AG09319 (cell line): ENCODE measurements at places on chromosomes 16 and 17.
A peak's percentile ranks its signal among the peaks of the same experiment; 100 is the strongest.

DNA sequence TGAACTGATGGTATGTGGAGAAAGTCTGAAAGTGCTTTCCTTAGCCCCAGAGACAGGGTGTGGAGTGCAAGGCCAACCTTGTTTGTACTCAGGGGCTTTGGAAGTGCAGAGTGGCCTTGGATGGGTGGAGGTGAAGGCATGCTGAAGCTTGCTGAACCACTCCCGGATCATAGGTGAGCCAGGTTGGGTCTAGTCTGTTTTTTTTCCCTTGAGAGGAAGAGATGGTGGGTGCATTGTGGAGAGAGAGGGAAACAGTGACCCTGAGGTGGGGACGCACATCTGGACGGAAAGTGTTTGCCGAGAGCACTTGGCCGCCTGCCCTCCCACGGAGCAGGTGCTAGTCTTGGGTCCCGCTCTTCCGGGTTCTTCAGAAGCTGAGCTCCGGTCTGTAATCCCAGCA lies 12.5 kb downstream of the ABAT start:
- DNase-seq = no peak

DNA sequence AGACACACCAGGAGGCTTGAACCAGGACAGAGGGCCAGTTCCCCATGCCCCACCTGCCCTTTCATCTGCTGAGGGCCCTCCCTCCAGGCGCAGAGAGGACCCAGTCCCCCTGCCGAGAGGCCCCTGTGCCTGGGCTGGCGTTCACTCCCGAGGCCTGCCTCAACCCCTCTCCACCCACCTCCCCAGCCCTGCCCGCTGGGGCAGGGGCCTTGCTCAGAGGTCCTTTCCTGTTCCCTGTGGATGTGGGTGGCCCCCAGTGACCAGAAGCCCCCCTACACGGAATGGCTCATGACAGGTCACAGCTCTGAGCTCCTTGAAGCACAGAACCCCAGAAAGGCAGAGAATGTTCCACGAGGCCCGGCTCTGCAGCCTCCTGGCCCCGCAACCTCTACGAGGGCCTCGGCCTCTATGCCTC lies 6.7 kb downstream of the TMC6 start:
- no peak for DNase-seq

GRCh38 chr16:16025214-16025968 lies 76.0 kb downstream of the ABCC1 start:
- DNase-seq = peak; percentile 74

GRCh38 chr17:27525316-27525715 lies 69.1 kb downstream of the KSR1 start:
- no peak for DNase-seq

DNA sequence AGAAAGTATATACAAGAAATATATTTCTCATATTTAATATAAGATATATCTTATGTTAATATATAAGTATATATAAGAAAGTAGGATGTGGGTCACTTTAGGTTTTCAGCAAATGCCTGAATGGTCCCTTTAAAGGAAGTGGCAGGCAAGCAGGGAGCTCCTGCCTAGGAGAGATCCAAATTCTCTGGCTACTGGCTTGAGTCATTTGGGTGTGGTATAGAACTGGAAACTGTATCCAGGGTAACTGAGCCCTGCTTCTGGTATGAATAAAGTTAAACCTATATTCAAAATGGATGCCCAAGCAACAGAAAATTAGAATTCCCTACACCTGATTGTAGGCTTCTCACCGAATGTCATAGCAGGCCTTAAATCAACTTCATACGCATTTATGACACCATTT lies 144.4 kb downstream of the ZNF18 start:
- no peak for DNase-seq

- DNase-seq = no peak
Observed at GRCh38 chr17:27109346-27109745, 184.6 kb upstream of the WSB1 start.
